Activated T-helper 17 cell treated with anti-CD3 and anti-CD28 coated beads, Interleukin-2, amount 50 U/mL, for 72 hours (primary cell): ENCODE measurements at places on chromosomes 13 and 19.
A peak's percentile ranks its signal among the peaks of the same experiment; 100 is the strongest.

DNA sequence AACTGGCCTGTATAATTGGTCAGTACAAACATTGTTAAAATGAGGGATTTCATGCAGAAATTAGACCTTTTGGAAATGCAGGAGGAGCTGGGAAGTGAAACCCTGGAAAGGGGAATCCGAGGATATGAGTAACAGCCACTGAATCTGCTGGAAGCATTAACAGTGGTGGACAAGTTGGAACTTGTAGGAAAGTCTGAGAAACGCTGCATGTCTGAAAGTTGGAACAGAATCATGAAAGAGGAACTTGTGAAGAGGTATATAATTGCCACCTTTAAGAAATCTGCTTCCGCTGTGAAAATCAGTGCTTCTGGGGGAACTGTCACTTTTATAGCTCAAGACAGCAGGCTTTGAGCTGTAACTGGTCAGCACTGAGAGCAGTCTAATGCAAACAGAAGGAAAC lies 716.5 kb upstream of the PRR20A start:
- no peak overlapping the region for H3K4me3 ChIP-seq
- no peak overlapping the region for H3K27ac ChIP-seq
- no peaks in the 10 kb centered on the region for H3K4me1 ChIP-seq
- H3K27me3 ChIP-seq, result no peaks in the 10 kb centered on the region
- no peak for ATAC-seq

DNA sequence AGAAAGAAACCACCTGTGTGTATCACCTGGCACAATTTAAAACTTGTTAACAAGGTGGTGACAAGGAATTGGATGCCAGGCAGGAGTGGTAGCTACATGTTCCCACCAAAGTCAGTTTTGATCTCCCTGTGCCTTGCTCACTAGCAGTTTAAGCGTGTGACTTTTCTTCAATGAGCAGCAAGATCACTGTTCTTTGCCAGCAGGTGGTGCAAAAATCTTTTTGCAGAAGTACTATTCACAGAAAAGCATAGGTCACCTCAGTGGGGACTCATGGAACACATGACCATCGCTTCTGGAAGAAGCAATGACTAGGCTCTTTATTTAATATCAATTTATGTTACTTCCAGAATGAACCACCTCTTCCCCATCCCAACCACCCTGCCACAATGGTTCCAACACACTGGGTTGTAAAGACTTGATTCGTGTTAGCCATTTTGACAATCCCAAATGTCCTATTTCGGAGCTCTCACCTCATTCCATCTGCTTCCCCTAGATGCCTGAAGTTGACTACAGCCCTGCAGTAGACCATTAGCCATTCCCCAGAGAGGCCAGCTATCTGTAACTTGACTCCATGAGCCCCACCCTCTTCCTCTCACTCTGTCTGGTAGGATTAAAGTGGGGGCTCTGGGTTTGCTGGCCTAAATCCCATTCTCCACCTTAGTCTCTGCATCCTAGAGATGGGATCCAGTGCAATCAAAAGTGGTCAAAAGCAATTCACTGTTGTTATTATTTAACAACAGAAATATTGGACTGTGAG lies 59.1 kb upstream of the TNFRSF19 start:
- no peaks in the 10 kb centered on the region for H3K36me3 ChIP-seq
- no peaks in the 10 kb centered on the region for H3K4me1 ChIP-seq
- H3K4me3 ChIP-seq, result no peak overlapping the region
- ATAC-seq, result no peak
- H3K27ac ChIP-seq, result no peak overlapping the region
- peaks cover 33% of the 10 kb centered on the region for H3K27me3 ChIP-seq

DNA sequence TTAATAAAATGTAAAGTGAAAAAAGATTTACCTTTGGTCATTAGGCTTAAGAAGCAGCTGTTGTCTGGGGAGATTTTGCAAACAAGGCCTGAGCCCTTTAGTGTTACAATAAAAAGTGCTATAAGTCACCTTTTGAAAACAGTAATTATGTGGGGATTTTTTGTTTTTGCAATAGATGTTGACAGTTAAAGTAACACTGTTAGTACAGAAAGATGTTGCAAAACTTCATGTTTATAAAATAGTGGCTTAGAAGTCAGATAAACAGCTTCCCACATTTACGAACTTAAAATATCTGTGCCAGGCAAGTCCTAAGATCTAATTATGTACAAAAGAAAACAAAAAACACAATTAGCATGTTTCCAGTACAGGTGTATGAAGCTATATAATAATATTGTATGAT lies 138.0 kb upstream of the IRS2 start:
- no peak overlapping the region for H3K4me3 ChIP-seq
- H3K4me1 ChIP-seq, result no peaks in the 10 kb centered on the region
- H3K36me3 ChIP-seq, result no peaks in the 10 kb centered on the region
- no peak overlapping the region for H3K27ac ChIP-seq
- peaks cover 26% of the 10 kb centered on the region for H3K27me3 ChIP-seq

DNA sequence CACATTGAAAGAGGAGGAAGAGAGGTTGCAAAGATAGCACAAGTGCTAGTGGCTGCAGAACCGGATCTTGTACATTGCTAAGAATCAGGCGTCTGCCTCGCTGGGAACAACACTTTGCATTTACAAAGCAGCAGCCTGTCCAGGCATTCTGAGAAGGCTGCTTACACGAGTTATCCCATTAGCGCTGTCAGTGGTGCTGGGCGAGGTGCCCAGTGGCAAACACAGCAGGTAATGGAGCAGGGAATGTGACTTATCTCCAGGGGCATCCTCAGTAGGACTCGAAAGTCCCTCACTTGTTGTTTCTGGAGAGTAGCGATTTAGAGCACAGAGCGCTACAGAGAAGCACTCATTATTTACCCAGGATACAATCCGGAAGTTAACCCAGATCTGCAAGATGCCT lies 209.6 kb downstream of the OLFM4 start:
- H3K4me3 ChIP-seq, result no peak overlapping the region
- H3K27me3 ChIP-seq, result peaks cover 3% of the 10 kb centered on the region
- no peak for ATAC-seq

DNA sequence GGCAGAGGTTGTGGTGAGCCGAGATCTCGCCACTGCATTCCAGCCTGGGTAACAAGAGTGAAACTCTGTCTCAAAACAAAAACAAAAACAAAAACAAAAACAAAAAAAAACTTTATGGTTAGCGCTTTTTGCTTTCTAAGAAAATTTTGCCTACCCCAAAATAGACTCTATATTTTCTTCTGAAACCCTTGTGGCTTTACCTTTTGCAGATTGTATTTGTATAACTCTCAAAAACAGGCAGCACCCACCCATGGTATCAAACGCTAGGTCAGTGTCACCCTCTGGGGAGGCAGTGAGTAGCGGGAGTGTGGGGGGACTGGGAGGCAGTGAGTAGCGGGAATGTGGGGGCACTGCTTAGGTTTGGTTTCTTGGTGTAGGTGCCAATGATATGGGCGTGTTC lies 7.5 kb upstream of the SLC39A3 start:
- H3K27ac ChIP-seq, result no peak overlapping the region
- no peaks in the 10 kb centered on the region for H3K36me3 ChIP-seq
- H3K4me1 ChIP-seq, result no peaks in the 10 kb centered on the region
- no peak overlapping the region for H3K4me3 ChIP-seq

- H3K4me1 ChIP-seq, result peaks cover 19% of the 10 kb centered on the region
- H3K27ac ChIP-seq, result no peak overlapping the region
- ATAC-seq, result no peak
- H3K27me3 ChIP-seq, result no peaks in the 10 kb centered on the region
Measured at GRCh38 chr19:14112809-14113385, 4.7 kb downstream of the PRKACA start.

GRCh38 chr13:110509971-110510786 lies 51.3 kb downstream of the RAB20 start:
- H3K4me1 ChIP-seq, result peaks cover 3% of the 10 kb centered on the region
- H3K27me3 ChIP-seq, result peaks cover 4% of the 10 kb centered on the region
- H3K4me3 ChIP-seq, result no peak overlapping the region

GRCh38 chr19:32318884-32319520 lies 26.4 kb upstream of the ZNF507 start:
- no peak overlapping the region for H3K27ac ChIP-seq
- H3K4me1 ChIP-seq, result no peaks in the 10 kb centered on the region
- no peaks in the 10 kb centered on the region for H3K36me3 ChIP-seq
- H3K27me3 ChIP-seq, result peaks cover 9% of the 10 kb centered on the region

DNA sequence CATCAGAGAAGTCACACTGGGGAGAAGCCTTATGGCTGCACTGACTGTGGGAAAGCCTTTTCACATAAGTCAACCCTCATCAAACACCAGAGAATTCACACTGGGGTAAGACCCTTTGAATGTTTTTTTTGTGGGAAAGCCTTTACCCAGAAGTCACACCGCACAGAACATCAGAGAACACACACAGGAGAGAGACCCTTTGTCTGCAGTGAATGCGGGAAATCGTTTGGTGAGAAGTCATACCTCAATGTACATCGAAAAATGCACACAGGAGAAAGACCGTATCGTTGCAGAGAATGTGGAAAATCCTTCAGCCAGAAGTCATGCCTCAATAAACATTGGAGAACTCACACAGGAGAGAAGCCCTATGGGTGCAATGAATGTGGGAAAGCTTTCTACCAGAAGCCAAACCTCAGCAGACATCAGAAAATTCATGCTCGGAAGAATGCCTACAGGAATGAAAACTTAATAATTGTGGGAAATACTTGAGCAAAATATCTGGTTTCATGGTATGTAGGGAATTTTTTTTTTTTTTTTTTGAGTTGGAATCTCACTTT lies 30.7 kb downstream of the ZNF793 start:
- no peaks in the 10 kb centered on the region for H3K27me3 ChIP-seq
- H3K36me3 ChIP-seq, result peaks cover 51% of the 10 kb centered on the region
- no peaks in the 10 kb centered on the region for H3K4me1 ChIP-seq
- no peak for ATAC-seq

DNA sequence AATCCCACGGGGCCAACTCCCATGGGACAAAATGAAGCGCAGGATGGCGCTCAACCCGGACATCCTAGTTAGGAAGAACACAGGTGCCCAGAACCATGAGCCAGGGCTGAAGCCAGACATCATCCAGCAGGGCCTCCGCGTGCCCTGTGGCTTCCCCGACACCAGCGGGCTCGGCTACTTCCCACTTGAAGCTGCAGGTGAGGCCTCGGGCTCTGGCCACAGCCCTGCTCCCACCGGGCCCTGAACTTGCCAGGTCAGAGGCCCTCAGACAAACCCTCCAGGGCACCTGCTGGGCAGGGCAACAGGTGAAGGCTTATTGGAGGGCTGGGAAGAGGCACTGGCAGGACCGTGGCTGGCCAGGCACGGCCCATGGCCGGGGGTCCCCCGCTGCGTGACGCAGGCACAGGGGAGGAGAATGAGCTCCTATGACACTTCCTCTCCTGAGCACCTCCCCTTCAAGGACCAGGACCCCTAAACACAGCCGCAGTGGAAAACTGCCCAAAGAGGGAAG lies 117.7 kb downstream of the STK24 start:
- ATAC-seq, result no peak
- peaks cover 15% of the 10 kb centered on the region for H3K4me1 ChIP-seq
- no peaks in the 10 kb centered on the region for H3K27me3 ChIP-seq
- H3K4me3 ChIP-seq, result no peak overlapping the region

- ATAC-seq, result peak; percentile 40
- H3K4me1 ChIP-seq, result no peaks in the 10 kb centered on the region
- no peak overlapping the region for H3K27ac ChIP-seq
- H3K36me3 ChIP-seq, result no peaks in the 10 kb centered on the region
- peaks cover 19% of the 10 kb centered on the region for H3K27me3 ChIP-seq
Measured at GRCh38 chr13:23921451-23921888, 24.2 kb upstream of the C1QTNF9B start.

DNA sequence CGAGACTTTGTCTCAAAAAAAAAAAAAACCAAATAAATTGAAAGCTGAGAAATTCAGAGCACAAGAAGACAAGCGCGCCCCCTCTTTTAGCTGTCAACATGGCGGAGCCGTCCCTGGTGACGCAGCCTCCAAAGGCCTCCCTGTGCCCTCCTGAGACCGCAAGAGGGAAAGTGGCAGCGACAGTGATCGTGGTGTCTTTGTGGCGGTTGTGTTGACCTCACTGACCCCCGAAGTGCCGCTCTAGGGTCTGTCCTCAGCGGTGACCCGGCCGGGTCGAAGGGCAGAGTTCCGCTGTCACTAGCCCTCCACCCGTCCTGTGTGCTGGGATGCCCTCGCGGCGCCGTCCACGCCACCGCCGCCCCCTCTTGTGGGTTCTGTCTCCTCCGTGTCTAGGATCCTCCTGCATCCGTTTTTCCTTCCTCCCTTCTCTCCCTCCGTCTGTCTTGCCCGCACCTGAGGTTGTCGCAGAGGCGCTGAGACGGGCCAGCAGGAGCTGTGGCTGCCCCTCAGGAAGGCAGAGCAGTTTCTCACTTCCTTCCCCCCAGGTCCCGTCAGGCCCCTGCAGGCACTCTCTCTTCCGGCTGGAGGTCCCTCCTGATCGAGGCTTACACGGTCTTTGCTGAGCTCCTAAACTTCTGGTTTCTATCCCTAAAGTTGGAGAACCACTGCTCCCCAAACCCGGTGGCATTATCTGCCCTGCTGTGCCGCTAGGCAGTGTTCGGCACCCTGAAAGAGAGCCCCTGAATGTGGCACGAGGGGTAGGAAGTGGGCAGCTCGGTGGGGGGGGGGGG lies 7.2 kb downstream of the UHRF1 start:
- H3K36me3 ChIP-seq, result peaks cover 95% of the 10 kb centered on the region
- H3K27ac ChIP-seq, result peak overlapping the region; percentile 91
- ATAC-seq, result no peak

DNA sequence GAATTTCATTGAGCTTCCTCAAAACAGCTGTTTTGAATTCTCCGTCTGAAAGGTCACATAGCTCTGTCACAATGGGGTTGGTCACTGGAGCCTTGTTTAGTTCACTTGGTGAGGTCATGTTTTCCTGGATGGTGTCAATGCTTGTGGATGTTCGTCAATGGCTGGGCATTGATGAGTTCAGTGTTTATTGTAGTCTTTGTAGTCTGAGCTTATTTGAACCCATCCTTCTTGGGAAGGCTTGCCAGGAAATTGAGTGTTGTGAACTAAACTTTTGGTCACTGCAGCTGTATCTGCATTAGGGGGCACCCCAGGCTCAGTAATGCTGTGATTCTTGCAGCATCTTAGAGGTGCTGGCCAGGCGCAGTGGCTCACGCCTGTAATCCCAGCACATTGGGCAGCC lies 22.0 kb downstream of the BLOC1S3 start:
- H3K4me3 ChIP-seq, result no peak overlapping the region
- no peaks in the 10 kb centered on the region for H3K36me3 ChIP-seq
- ATAC-seq, result no peak

GRCh38 chr13:113089693-113090414 lies 15.7 kb upstream of the F7 start:
- H3K4me1 ChIP-seq, result no peaks in the 10 kb centered on the region
- ATAC-seq, result no peak
- no peaks in the 10 kb centered on the region for H3K36me3 ChIP-seq
- no peaks in the 10 kb centered on the region for H3K27me3 ChIP-seq
- no peak overlapping the region for H3K4me3 ChIP-seq

DNA sequence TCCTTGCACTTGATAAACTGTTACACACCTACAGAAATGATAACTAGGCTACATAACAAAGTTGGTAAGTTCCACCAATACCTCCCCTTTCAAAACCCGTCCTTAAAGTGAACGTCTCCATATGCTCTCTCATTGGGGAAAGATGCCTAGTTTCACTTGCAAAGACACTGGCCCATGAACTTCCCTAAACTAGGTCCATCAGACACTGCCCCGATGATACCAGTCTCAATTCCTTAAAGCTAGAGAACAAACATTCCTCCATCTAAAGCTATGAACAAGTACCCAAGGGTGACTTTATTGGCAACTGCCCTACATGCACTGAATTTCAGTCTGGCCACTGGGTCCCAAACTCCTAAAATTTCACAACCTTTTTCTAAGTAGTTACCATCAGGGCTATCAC lies 39.9 kb downstream of the FOXO1 start:
- ATAC-seq, result no peak
- H3K4me3 ChIP-seq, result peak overlapping the region; percentile 35
- peak overlapping the region; percentile 44 for H3K27ac ChIP-seq
